ENCODE measurements at places on chromosomes 2 and 18.
A peak's percentile ranks its signal among the peaks of the same experiment; 100 is the strongest.

GRCh38 chr2:138910427-138910826 is 130.2 kb upstream of the NXPH2 start:
- DNase-seq: no peak

GRCh38 chr2:203994735-203995134 is 58.2 kb downstream of the ICOS start:
- no peak for DNase-seq

DNA sequence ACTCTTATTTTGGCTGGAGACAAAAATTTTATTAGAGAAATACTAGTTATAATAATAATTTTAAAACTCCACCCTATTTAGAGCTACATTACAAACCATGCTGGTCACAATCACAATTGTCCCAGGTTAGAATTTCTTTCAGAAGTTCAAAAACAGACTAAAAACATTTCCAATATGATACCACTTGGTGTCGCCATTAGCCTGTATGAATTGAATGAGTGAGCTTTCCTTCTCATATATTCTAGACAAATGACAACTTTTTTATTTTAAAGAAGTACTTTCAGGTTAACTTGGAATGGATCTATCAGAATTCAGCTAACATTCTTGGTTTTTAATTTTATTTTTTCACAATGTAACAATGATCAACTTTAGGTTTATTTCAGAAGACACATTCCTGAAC is 48.0 kb downstream of the SERPINB8 start:
- no peak for DNase-seq

GRCh38 chr2:80496775-80497174 is 192.2 kb upstream of the LRRTM1 start:
- DNase-seq: no peak

- DNase-seq: no peak
Measured at GRCh38 chr18:61842146-61842545, 50.7 kb downstream of the RNF152 start.

GRCh38 chr2:121650315-121650930 is 1.2 kb upstream of the CLASP1 start:
- peak; percentile 0 for DNase-seq

GRCh38 chr2:218427741-218428140 is 8.8 kb downstream of the VIL1 start:
- no peak for DNase-seq
